GDM1 (cell line): ENCODE measurements at places on chromosomes 1 and 21.

GRCh38 chr1:10399444-10399941 is 629 bp downstream of the PGD start:
- DNase-seq: no peak

DNA sequence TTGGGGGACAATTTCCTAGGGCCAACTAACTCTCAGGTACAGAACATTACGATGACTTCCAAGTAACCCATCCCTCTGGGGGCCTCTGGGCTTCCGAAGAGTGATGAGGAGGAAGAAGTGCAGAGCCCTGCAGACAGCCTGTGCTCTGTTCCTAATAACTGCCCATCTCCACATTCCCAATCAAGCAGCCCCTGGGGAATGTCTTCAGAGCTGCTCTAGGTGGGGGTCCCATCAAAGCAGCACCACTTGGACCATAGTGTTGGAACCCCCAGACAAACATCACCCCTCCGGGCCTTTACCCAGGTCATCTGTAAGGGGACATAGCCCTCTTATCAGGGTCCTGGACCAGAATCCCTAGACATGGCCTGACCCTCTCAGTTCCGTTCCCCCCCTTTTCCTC is 357.3 kb downstream of the NPHP4 start:
- DNase-seq: no peak

GRCh38 chr21:36610935-36611334 is 88.0 kb upstream of the SIM2 start:
- no peak for DNase-seq

DNA sequence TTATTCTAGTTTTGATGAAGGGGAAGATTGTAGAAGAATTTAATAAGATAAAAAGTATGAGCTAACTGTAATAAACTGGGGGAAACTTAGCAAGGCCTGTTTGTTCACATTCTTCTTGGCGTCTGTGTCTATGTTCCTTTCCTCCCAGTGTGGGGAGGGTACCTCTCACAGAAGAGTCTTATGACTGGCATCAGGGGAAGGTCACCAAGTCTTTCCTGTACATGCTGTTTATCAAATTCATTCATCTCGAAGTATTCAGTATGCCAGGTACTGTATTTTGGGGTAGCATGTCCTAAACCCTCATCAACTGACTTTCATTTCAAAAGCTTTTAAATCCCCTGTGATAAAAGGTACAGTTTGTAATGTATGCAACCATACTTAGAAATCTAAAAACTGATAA is 78.4 kb downstream of the HS2ST1 start:
- no peak for DNase-seq

DNA sequence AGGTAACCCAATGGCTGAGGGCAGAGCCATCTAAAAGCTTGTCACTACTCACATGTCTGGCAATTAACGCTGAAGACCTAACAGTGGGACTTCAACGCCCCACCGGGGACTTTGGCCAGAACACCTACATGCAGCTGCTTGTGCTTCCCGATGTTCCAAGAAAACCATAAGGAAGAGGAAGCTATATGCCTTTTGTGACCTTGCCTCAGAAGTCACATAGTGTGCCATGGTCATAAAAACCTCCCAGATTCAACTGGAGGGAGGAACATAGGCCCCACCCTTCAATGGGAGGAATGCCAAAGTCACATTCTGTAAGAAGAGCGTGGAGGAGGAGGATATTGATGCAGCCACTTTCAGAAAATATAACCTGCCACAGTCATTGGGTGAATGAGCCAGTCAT is 147.8 kb upstream of the MAGI3 start:
- DNase-seq: no peak

- DNase-seq: no peak
Observed at GRCh38 chr1:147781056-147781471, 20.7 kb upstream of the GJA5 start.

- no peak for DNase-seq
Observed at GRCh38 chr21:25688275-25689155, 46.2 kb downstream of the ATP5PF start.

DNA sequence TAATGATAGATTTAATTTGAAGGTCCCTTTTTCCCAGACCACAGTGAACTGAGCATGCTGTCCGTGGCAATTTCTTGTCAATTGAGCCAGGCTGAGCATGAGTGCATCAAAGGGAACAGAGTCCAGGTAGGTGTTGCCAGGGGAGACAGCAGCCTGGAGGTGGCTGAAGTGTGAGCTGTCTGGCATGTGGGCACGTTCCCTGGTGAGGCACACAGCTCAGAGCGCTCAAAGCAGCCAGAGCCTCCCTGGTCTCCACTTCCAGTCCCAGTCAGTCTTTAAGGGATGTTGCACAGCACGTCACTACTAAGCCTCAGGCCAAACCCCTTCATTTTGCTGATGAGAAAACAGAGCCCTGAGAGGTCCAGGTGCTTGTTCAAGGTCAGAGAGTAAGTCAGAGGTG is 251.4 kb downstream of the MATN1 start:
- DNase-seq: no peak

GRCh38 chr21:38664841-38665240 is 140.9 kb upstream of the ETS2 start:
- no peak for DNase-seq

DNA sequence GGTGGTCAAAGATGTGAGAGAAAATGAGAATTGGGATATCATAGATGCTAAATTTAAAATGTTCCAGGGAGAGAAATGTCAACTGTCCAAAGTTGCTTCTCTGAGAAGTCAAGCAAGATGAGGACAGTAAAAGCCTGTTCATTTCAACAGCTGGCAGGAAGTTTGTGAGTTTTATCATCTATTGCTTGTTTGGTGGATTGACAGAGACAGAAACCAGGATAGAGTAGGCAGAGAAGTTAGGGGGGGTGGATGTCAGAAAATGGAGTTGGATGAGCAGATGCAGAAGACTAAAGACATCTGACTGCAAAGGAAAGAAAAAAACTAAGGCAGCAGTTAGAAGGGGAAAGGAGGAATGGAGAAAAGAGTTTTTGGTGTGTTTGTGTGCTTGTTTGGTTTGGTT is 78.4 kb downstream of the AK5 start:
- no peak for DNase-seq

DNA sequence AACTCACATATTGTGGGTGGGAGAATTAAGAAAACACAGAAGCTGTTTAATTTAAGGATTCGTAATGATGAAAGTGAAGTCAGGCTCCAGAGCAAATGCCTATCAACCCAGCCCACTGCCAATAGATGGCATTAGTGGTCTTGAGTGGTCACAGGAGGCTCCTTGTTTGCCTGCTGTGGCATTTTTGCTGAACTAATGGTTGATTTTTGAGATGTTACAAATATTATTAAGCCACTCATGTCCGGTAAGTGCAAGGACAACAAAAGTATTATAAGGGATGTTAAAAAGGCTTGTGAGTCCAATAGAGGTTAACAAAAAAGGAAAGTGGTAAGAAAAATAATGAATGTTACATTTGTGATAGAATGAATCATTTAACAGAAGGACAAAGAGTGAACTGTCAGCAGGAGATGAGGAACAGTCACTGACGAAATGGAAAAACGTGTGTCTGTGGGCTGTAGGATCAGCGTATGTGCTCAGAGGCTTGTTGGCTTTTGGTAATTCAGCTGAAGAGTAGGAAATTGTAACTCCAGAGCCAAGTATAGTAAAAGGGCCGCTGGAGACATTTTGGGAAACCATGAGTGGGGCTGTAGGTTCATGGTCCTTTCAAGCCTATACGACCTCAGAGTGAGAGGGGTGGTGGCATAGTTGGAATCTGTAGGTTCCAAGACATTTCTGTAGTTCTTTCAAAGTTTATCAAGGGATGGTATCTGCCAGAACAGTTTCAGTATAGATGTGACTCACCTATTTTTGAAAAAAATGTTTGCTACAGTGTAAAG is 11.2 kb downstream of the SFT2D2 start:
- no peak for DNase-seq

GRCh38 chr1:248590055-248590454 is 7.4 kb downstream of the OR2T10 start:
- no peak for DNase-seq

DNA sequence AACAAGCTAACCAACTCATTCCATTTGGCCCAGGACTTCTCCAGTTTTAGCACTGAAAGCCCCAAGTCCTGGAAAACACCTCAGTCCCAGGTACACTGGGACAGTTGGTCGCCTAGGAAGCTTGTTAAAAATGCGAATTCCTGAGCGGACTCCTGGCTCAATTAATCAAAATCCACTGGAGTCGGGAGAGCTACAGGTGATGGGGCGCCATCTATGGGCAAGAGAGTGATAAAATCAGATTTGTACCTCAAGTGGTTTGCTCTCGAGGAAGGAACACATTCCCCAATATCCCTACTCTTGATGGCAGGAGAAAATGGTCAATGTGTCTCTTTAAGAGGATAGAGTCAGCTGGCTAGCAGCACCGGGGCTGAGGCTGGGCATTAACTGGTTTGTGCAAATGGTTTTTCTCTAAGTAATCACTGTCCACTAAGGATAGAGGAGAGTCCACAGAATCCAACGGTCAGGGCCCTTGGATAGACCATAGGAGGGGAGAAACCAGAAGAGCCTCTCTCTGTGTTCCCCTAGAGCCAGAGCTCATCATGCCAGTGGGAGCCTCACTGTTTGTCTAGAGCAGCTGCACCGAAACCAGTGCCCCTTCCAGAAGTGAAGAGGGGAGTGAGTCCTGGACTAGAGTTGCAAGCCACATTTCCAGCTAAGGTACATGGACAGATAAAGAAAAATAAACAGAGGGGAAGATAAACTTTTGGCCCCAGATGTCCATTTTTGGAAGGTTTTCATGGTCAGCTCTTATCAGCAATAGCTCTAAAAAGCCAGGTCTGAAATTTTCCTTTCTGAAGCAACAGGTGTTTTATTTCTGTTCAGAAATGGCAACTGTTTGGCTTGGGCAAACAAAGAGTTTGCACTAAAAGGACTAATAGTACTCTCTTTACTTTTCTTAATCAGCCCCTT is 148.5 kb downstream of the TENT5C start:
- DNase-seq: peak; percentile 26

DNA sequence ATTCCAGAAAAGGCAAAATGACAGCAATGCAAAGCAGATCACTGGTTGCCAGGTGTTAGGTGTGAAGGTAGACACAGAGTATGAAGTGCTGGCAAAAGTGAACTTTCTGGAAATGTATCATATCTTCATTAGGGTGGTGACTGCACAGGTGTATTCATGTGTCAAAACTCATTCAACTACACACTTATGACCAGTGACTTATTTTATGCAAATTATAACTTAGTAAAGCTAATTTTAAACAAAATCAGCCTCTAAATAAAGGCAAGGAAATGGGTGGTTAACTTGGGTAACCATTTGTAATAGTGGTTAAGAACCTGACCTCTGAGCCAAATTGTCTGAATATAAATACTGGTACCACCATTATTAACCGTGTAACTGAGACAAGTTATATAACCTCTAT is 7.4 kb downstream of the COP1 start:
- DNase-seq: no peak

DNA sequence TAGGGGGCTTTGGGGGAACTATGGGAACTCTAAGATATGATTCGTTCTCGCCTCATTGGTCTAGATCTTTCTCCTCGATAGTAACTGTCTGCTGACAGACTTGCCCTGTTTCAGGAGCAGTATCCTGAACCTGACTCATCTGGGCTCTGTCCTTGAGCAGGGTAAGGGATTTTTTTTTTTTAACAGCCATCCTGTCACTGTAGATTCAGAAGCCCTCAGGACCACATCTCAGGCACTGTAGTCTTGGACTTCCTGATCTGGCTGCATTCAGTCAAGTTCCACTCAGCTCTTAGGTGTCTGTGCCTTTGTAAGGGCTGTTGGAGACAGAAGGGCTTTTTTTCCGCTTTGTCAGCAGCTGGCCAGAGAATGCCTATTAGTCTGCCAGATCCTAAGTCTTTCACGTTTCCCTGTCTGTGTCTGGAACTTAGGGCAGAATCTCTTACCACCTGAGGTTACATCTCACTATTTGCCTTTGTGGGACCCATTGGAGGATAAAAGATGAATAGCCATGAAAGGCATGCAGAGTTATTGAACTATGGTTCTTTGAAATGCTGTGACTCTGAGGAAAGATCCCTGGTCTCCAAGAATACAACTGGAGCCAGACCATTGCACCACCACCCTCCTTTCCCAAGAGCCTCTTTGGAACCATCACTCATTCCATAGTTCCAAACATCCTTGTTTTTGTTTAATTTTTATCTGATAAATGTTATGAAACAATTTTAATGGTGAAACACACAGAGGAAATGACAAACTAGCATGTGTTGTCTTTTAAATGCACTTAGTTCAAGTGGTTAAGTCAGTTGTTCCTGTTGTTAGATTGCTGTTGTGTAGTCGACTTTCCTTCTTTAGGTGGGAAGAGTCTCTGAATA is 49.7 kb upstream of the MACF1 start:
- no peak for DNase-seq

DNA sequence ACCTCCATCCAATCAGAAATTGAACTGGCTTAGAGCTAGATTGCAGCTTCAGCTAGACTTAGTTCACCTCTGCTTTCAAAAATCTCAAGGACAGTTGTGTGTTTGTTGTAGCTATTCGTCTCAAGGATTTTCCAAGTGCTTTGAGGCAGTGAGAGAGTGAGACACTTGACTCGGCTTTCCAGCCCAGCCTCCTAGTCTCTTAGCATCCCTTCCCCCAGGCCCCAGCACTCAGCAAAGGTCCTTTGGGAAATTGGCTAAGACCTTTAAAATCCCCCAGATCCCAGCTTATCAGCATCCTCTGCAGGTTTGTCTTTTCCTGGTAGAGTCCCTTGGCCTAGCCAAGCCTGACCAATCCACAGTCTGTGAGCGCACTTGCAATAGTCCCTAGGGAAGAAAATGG is 47.9 kb upstream of the PROX1 start:
- DNase-seq: no peak

DNA sequence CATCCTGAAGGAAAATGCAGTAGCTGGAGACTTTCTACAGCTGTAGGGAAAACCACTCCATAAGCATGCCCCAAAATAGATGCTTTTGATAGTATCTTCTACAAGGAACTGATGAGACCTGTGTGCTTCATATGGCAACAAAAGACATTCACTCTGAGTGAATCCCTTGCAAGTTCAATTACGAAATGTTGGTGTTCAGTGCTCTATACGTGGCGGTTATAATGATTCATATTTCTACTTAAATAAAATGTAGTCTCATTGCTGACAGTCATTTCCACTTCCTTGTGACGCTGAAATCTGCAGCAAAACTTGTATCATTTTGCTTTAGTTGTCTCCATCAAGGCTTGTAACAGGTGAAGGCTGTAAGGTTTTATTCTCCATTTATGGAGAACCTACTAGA is 20.6 kb downstream of the TOR1AIP2 start:
- no peak for DNase-seq

DNA sequence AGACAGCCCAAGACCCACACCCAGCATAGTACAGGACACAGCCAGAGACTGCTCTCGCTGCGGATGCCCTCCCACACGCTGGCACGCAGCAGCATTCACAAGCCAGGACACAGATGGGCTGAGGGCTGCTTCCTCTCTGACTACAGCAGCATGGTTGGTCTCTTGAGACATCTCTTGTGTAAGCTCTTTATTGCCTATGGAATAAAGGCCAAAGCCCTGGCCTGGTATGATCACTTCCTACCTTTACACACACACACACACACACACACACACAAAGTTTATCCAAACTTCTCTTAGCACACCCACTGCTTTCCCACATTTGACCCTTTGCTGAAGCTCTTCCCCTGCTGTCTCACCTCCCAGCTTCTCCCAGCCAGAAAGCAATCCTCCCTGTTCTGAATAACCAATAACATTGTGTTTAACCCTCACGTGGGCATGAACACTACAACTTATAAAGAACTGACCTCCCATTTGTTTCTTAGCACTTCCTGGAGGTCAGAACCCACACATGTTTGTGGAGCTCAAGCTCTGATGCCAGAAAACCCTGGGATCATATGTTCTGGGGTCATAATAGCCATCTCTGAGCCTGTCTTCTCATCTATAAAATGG is 1.2 kb upstream of the LUZP1 start:
- DNase-seq: peak; percentile 89
